Fibroblast of skin of back (primary cell): ENCODE measurements at places on chromosomes 4 and X.
A peak's percentile ranks its signal among the peaks of the same experiment; 100 is the strongest.

- no peak for DNase-seq
Observed at GRCh38 chrX:18883961-18884765, 99.8 kb downstream of the PHKA2 start.

GRCh38 chrX:123481913-123482851 is 250.7 kb downstream of the THOC2 start:
- DNase-seq: peak; percentile 16

DNA sequence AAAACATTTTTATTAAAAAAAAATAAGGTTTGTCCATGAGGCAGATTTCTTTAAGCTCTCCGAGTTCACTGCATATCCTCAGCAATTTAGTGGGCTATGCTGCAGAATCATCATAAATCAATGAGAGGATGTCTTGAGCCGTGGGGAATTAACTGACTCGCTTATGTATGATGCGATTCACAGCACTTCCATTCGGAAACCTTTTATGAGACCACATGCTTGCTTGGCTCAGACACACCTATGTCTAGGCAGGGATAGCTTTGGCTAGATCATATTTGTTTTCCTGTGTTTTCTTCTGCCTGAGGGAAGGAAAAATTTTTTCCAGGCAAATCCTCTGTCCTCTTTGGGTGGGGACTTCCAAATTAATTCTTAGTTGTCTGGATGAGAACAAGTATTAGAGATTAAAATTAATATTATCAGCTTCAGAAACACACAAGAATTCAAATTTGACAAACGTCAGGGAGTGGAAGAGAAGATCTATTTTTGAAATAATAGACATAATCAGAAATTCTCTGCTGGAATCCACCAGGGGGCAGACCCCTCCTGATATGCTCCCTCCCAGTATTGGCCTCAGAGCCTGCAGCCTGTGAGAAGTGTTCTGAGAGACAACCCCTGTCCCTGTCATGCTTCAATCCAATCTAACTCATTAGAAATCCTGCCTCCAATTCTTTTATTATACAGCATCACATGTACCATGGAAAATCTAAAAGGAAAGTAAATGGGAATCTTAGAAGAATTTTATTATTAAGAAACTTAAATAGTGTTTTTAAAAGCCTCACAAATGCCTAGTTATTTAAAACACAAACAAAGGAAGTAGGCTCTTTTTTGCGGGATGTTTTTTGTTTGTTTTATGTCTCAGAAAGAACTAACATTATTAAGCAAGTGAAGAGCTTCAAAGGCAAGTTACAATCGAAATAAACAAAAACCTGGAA is 345.1 kb upstream of the TACR3 start:
- DNase-seq: peak; percentile 27

DNA sequence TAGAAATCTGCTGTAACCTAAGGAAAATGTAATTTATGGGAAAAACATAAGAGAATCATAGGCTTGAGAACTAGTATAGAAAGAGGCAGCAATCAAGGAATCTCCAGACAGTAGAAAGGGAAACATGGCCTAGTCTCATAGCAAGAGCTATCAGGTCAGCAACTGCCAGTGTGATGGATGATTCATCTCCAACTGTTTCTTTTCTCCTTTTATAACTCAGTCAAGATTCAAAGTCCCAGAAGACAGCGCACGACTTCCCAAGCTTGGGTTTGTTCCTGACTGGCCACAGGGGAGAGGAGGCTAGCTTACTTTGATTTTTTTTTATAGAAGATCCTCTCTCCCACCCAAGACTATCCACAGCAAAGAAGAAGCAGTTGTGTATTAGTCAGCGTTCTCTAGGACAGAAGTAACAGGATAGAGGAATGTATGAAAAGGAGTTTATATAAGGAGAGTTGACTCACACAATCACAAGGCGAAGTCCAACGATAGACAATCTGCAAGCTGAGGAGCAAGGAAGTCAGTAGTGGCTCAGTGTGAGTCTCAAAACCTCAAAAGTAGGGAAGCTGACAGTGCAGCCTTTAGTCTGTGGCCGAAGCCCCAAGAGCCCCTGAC is 181.5 kb downstream of the GC start:
- DNase-seq: peak; percentile 74

GRCh38 chrX:115038406-115038805 is 21.0 kb upstream of the IL13RA2 start:
- DNase-seq: no peak
